ENCODE measurements at places on chromosomes 1 and 21.

GRCh38 chr1:212030936-212031528 is 4.3 kb downstream of the INTS7 start:
- peak; percentile 78 for DNase-seq

- no peak for DNase-seq
Observed at GRCh38 chr1:242005866-242006535, 7.1 kb upstream of the MAP1LC3C start.

GRCh38 chr1:182998482-182998881 is 24.7 kb upstream of the LAMC1 start:
- no peak for DNase-seq

- DNase-seq: no peak
Observed at GRCh38 chr1:152858062-152858461, 1.7 kb upstream of the LCE7A start.

DNA sequence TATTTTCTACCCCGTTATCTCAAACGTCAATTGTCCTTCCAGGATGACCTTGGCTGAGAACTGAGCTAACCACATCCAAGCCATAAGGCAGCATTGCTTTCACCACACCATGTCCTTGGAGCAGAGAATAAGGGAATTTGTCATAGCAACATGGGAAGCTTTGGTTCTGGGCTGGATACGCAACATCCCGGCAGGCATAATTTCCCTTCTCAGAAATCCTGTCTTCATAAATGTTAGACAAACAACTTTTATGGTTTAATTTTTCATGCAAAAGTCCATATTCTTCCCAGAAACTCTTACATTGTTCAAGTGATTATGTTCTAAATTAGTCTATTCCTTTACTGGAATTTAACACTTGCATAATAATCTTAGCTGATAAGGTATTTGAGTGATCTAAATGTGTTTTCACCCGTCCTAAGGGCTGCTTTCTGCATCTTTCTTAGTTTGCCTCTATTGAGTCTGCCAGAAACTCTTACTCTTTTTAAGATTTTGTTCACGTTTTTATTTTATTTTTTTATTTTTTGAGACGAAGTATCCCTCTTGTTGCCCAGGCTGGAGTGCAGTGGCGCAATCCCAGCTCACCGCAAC is 51.8 kb downstream of the KCNJ15 start:
- DNase-seq: no peak

GRCh38 chr1:186700722-186701121 is 20.5 kb upstream of the PTGS2 start:
- no peak for DNase-seq
